ENCODE measurements at places on chromosomes 5 and 9.

DNA sequence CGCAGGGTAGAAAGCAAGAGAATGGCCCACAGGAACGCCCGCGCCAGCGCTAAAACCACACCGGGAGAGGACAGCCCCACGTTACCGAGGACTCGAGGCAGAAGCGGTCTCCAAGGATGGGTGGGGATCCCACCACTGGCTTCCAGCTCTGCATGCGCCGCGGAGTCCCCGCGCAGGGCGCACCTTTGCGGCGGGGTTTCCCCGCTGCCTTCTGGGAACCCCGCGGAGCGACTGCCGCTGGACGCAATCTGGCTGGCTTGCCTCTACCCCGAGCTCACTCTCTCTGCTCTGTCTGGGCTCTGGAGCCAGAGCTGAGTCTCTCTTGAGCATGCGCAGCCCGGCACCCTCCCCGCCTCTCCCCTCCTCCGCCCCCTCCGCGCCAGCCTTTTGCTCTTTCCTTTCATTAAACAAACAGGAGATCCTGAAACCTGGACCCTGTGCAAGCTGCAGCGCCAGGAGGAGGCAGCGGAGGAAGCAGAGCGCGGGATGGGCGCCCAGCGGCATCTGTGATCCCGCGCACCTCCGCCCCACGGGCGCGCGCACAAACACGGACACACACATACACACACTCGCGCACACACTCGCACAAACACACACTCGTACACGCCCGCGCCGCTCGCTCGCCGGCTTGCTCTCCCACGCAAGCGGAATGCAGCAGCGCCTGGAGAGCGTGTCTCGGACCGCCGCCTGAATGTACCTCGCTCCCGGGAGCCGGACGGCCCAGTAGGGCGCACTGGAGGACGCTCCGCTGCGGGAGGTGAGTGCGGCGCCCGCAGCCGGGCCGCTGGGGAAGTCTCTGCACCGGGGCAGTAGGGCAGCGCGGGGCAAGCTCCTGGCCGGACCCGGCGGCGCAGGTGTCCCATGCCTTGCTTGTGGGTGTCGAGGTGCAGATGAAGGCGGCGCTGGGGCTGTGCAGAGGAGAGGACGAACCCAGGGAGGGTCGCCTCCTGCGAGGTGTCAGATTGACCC, at the start of gene PLPPR1:
TSS of gene PLPPR1 (plus strand) at position 382 of the 969 bp plus-strand sequence.
- no peak for DNase-seq

GRCh38 chr9:94080249-94080648, 4.0 kb upstream of the PTPDC1 start:
- DNase-seq = no peak

DNA sequence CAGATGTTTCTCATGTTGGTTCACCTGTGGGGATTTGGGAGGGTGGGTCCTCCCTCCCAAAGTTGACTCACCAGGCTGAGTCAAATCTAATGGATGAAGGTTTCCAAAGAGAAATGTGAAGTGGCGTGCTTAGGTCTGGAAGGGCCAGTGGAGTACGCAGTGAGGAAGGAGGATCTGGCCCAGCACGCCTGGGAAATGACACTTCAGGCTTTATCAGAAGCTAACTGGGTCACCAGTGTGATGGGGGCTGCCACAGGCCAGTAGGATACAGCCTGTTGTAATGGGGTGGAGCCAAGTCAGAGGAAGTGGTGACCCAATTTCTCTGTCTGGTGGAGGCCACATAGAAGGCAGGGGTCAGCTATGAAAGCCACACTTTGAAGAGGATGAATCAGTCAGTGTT, 18.0 kb downstream of the POLR1E start:
- no peak for DNase-seq

GRCh38 chr9:98890256-98890655, 53.5 kb upstream of the COL15A1 start:
- no peak for DNase-seq

GRCh38 chr5:163821142-163821541, 315.7 kb downstream of the MAT2B start:
- DNase-seq = no peak

DNA sequence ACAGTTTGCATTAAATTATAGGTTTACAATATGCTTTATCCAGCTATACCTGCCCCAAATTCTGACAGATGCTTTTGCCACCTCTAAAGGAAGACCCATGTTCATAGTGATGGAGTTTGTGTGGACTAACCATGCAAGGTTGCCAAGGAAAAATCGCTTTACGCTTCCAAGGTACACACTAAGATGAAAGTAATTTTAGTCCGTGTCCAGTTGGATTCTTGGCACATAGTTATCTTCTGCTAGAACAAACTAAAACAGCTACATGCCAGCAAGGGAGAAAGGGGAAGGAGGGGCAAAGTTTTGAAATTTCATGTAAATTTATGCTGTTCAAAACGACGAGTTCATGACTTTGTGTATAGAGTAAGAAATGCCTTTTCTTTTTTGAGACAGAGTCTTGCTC, 41.0 kb downstream of the FXN start:
- DNase-seq = no peak

DNA sequence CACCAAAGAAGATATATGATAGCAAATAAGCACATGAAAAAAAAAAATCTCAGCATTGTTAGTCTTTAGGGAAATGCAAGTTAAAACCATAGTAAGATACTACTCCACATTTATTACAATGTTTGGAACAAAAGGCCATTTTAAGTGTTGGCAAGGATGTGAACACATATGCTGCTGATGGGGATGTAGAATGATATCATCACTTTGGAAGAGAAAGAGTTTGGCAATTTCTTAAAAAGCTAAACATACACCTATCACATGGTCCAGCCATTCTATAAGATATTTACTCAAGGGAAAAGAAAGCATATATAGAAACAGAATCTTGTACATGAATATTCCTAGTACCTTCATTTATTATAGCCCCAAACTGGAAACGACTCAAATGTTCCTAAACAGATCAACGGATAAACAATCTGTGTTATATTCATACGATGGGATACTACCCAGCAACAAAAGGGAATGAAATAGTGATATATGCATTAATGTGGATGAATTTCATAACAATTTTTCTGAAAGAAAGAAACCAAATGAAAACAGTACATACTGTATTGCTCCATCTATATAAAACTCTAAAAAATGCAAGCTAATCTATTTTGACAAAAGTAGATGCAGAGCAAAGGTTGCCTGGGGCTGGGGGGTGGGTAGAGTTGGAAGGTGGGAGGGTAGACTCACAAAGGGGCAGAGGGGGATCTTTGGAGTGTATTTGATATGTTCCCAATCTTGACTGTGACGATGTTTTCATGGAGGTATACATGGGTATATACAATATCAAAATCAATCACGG, 45.7 kb upstream of the SMAD5 start:
- no peak for DNase-seq

- no peak for DNase-seq
Measured at GRCh38 chr9:93501406-93501805, 48.0 kb upstream of the FAM120AOS start.

DNA sequence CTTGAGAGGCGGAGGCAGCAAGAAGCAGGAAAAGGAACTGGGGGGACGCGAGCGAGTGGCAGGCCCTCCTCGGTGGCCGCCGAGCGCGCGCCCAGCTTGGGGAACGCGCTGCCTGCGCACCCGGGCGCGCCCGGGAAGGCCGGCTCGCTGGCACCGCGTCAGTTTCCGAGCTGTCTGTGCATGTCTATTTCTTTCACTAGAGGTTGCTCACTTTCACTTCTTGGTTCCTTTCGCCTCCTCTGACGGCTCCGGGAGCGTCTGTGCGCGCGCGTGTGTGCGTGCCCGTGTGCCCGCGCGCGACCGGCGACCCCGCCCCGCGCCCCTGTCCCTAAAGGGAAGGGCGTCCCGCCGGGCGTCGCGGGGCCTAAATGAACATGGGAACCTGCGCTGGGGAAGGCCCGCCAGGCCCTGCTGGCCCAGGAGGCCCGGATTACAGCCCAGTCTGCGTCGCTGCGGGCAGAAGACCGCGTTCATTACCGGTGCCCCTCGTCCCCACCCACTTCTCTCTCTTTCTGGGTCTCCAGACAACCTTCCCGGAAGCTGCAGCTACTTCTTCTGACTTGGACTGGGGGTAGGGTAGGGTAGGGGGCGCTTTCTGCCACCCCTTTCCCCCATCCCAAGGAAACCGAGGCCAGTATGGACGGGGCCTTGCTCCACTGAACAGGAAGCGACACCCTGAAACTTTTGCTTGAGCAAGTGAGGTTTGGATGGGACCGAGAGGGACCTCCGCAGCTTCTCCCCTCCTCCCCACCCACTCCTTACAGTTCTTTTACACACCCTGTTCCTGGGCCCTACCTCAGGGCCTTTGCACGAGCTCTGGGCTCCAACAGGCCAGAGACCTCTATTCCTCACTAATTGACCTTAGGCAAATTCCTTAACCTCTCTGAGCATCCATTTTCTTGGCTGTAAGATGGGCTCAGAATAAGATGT, 205.8 kb upstream of the IER5L start:
- peak; percentile 88 for DNase-seq

- DNase-seq = no peak
Measured at GRCh38 chr5:119321569-119322311, 34.1 kb upstream of the TNFAIP8 start.
